NCI-H1092 (cell line): ENCODE measurements at places on chromosomes 5 and 9.
A peak's percentile ranks its signal among the peaks of the same experiment; 100 is the strongest.

DNA sequence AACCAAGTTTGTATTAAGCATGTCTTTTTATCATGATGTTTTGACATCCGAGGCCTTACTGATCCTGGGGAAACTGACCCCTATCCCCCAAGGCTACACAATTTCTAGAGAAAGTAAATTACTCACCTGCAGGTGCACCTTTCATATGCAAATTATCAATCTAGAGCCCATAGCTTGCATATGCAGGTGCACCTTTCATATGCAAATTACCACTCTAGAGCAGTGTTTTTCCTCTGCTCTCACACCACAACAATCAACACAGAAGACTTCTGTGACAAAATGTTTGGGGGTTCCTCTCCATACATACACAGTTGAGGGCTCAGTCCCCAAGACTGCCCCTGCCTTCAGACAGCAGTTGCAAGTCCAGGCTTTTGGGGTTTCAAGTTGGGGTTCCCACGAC lies 203.7 kb upstream of the RORB start:
- DNase-seq, result no peak

DNA sequence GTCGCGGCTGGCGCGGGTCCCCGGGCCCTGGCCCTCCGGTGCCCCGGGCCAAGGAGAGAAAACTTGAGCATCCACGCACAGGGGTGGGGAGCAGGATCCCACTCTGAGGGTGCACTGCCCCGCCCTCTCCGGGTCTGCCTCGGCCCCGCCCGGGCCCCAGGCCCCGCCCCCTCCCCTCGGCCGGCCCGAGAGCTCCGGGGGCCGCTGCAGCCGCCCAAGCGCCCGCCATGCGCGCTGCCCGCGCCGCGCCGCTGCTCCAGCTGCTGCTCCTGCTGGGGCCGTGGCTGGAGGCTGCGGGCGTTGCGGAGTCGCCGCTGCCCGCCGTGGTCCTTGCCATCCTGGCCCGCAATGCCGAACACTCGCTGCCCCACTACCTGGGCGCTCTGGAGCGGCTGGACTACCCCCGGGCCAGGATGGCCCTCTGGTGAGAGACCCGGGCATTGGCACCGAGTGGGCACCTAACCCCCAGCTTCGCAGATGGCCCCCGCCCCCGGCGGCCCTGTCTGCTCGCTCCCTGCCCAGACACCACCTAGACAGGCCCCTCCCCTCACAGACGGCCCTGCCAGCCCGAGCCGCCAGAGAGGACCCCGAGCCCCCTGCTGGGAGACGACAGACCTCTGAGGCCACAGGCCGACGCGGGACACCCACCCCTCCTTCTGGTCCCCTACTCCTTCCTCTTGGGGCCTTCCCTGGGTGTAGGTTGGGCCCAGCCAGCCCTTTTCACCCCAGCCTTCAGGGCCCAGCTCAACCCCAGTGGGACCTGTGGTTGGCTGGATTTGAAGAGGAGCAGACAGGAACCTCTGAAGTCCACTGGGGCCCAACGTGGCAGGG lies at the start of gene CERCAM:
Gene CERCAM, plus strand, starts transcription at position 207 of the 831 bp plus-strand sequence. Its CDS starts 21 bp downstream, at position 228.
- DNase-seq, result no peak

GRCh38 chr5:175032741-175033151 lies 308.4 kb downstream of the MSX2 start:
- DNase-seq, result no peak

DNA sequence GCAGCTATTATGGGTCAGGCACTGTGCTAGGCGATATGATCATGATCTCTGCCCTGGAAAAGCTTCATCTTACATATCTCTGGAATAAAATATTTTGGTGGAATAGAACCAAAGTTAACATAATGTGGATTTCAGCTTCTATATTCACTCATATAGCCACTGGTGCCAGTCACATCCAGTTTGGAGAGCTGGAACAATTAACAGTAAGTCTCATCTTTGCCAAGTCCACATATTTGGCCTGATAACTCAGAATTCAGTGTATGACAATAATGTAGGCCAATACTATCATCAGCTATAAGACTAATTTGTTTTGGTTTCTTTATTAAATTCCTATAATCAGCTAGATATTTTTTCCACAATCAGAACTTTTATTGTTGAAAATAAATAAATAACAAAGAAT lies 5.9 kb upstream of the FAM13B start:
- no peak for DNase-seq

GRCh38 chr9:113154471-113154870 lies 3.7 kb downstream of the SLC31A2 start:
- DNase-seq, result no peak

GRCh38 chr9:21252721-21253547 lies 13.1 kb upstream of the IFNA14 start:
- no peak for DNase-seq

- DNase-seq, result no peak
Measured at GRCh38 chr5:143338658-143339366, 64.7 kb downstream of the NR3C1 start.

DNA sequence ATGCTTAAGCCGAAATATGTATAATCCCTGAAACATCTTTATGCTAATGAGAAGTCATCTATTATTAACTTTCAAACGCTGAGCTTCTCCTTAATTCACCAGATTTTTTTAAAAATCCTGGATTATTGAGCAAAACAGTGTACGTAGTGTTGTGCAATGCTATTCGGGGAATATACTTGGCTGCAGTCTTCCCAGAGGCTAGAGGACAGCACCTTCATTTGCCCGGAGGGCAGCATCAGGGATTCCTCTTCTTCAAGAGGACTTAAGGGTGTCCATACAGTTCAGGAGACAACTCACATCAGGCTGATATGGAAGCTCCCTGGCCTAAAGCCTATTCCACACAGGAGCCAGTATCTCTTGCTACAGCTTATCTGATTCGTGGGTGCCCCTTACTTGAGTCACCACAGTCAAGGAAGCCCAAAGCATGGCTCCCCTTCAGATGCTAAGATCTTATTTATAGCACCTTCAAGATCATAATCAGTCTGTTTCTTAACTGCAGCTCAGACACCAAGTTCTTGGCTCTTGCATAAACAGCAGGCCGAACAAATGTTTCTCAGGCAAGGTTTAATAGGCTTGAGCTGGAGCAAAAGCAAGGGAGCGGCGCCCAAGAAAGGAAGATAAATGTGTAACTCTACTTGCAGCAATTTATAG lies 29.4 kb downstream of the NUTM2F start:
- DNase-seq, result no peak

GRCh38 chr5:1911773-1912235 lies 29.1 kb upstream of the IRX4 start:
- DNase-seq, result no peak

DNA sequence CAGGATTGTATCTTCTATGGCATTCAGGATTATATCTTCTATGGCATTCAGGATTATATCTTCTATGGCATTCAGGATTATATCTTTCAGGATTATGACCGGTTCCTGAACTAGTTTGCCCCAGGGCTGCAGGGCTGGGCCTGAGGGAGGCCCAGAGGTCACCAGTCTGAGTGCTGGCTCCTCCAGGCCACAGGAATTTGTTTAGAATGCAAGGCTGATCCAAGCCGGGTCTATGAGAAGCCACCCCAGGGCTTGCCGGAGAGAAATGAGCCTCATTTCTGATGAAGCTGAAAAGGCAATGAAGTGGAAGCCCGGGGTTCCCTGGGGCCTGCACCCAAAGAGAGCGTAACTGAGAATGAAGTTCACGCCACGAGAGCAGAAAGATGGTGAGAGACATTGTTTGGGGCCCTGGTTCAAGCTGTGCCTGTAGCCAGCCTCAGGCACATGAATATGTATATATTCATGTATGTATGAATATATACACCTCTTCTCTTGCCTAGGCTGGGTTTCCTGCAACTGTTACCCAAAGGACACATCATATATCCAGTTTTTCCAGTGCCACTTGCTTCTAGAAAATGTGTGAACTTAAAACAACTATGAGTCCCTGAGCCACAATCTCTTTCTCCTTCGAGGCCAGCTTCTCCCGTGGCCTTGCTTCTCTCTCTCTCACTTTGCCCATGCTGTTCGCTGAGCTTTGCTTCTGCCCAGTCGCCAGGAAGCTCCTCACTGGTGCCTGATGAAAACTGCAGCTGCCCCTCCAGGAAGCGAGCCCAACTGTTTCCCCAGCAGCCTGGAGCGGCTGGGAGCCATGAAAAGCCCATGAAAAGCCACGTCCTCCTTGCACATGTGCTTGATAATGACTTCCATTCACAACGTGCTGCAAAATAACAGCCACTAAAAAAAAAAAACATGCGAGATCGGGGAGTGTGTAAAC lies 62.3 kb downstream of the GTF3C4 start:
- DNase-seq, result peak; percentile 30

- no peak for DNase-seq
Measured at GRCh38 chr9:249025-249424, 34.4 kb downstream of the DOCK8 start.

- DNase-seq, result no peak
Measured at GRCh38 chr9:95819636-95820035, 55.9 kb upstream of the ERCC6L2 start.

DNA sequence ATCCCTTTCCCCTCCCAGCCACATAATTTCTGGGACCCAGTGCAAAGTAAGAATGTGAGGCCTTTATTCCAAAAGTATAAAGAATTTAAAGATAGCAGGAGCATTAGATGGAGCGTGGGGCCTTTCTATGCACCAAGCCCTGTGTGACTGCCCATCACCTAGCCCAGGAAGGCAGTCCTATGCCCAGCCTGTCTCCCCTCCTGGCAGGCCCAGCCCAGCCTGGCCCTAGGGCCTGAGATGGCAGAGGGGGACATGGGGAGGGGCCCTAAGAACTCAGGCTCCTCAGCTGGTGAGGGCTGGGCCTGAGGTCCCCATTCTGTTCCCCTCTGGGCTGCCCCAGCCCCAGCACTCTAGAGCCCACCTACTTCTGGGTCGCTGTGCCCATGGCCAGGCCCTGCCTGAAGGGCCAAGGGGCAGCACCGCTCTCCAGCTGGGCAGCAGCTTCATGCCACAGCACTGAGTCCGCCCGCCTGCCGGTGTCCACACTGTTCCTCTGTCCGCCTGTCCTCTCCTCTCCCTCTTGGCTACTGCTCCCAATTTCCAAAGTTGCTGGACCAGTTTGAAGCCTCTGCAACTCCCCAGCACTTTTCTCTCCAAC lies 995 bp upstream of the SLC23A1 start:
- no peak for DNase-seq

- no peak for DNase-seq
Measured at GRCh38 chr5:115194676-115195075, 25.0 kb upstream of the TRIM36 start.

DNA sequence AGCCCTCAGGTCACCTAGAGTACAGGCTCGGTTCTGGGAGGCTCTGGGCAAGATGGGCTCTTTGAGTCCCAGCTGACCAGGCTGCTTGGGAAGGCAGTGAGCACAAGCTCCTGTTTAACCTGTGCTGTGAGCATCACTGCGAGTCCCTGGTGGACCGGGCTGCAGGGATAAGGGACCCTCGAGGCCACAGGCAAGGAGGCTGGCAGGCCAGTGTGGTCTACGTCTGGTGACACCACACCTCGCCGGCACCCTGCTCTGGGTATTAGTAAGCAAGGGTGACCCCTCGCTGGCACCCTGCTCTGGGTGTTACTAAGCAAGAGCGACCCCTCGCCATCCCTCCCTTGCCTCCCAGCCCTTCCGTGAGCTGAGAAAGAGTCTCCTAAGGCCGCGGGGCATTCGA lies 125.9 kb upstream of the FOXD4L5 start:
- DNase-seq, result no peak

DNA sequence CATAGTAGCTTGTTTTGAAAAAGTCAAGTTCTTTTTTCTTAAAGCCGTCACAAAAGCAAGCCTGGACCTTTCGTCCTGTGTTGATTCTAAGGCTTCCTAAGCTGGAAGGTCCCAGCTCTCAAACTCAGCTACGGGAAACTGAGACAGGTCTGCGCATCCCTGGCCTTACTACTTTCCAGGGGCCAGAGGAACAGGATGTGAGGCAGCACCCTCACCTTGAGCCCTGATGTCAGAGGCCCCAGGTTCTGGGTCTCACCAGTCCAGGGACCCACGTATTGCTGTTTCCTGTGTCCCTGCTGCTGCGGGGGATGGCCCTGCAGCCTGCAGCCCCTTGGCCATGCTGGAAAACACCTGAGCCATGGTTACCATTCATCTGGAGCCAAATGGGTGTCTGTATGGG lies 123.9 kb downstream of the COL23A1 start:
- DNase-seq, result no peak

GRCh38 chr9:3475300-3476020 lies 50.3 kb downstream of the RFX3 start:
- no peak for DNase-seq

DNA sequence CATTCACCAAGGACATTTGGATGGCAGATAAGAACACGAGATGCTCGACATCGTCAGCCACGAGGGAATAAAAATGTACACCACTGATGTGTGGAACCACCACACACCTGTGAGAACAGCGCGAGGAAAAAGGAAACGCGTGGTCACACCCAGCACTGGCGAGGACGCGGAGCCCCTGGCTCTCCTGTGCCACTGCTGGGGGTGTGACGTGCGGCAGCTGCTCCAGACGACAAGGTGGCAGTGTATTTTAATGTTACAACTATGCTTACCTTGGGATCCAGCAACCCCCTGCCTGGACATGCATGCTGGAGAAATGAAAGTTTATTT lies 13.6 kb upstream of the CEP72 start:
- no peak for DNase-seq

DNA sequence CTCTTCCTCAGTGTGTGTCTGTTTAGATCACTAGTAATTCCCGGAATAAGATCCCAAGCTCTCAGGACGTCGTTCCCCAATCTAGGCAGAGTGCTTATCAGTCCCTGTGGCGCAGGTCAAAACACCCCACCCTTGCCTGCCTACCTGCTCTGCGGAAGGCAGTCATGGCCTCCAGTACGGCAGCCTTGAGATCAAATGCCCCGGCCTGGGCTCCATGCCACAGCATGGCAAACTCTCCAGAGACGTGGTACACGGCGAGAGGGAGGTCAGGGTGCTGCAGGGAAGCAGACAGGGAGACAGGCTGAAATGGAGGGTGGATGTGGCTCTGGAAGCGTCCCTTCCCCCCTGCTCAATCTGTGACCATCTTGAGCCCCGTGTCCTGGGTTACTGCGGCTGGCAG lies 12.0 kb upstream of the HDHD3 start:
- DNase-seq, result no peak

- no peak for DNase-seq
Measured at GRCh38 chr9:114561771-114562170, 25.8 kb upstream of the ATP6V1G1 start.

DNA sequence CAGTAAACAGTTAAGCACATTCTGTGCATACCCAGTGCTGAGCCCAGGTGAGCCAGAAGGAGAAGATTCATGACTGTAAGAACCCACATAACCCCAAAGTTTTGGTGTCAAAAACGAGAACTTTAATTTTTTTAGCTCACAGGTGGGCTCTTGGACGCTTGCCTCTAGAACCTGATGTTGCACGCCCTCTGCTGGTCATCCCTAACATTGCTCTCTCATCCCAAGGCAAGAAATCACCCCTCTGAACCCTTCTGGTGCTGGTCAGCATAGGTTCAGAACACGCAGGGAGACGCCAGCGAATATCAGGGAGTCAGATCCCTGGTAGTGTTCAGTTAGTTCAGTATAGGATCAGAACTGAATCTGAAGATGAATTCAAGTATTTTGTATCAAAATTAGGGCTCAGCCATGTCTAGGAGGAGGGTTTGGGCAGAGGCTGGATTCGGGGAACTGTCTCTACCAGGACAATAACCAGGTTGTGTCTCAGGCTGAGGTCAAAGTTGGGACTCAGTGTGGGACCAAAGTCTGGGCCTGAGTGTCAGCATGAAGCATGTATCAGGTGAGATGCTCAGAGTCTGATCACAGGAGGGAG lies 4.1 kb upstream of the DNAJB5 start:
- DNase-seq, result peak; percentile 65
